ENCODE measurements at places on chromosomes 11 and 22.

DNA sequence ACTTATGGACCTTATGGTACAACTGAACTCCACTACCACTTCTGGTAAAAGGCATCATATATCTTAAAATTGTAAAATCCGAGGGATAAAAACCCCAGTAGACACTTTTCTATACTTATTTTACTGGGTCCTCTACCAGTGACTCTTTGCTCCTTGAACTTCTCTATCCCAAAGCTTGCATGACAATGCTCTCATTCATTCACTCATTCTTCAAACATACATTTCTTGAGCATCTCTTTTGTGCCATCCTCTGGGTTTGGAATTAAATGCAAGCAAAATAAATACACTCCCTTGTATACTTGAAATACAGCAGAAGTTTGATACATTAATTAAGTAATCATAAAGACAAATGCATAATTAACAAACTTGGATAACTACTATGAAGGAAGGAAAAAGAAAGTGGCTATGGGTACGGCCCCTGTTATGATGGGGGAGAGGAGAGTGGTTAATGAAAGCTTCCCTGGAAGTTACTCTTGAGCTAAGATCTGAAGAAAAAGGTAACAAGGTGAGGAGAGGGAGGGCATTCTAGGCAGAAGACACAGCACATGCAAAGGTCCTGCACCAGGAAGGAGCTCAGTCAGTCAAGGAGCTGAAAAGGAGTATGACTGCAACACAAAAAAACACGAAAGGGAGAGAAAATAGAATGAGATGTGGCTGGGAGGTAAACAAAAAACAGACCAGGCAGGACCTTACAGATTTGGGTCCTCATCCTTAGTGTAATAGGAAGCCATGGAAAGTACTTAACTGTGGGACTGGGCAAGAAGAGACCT, 8.0 kb downstream of the MPZL3 start:
- no peak for DNase-seq

DNA sequence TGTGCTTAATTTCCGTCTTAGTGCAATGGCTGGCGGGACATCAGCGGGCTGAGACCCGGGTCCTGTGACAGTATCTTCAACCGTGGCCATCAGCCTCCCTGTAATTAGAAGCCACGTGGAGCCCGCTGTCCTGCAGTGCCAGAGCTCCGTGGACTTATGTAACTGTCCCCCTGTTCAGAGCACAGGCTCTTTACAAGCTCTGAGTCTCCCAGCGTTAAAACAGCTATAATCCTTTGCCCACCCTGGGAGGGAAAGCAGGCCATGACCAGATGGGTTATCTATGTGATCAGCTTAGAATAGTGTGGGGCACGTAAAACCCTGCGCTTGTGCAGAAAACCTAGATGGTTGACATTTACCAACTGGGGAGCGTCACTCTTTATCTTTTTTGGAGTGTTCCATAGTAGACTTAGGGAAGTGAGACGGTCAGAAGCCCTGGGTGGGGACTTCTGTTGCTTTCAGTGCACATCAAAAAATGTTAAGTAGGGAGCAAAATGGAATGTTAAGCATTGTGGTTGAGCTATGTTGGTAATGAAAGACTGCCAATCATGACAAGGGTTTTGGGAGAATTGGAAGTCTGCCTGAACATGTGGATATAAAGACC, 103.5 kb upstream of the CADM1 start:
- DNase-seq = peak; percentile 93

DNA sequence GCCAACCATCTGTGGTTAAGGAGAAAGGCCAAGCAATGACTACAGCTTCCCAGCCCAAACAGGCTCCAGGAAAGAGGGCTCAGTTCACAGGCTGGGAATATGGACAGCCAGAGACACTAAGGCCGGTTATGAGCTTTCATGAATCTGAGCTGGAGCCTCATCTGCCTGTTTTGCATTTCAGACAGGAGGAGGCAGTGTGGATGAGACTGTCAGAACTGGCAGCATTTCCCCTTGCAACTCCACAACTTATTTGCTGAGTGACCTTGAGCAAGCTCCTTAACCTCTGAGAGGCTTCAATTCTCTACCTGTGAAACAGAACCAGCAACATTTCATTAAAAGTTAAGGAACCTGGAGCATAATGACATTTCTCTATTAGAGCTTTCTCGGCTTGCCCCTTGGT, 264.0 kb downstream of the ETS1 start:
- DNase-seq = peak; percentile 19

DNA sequence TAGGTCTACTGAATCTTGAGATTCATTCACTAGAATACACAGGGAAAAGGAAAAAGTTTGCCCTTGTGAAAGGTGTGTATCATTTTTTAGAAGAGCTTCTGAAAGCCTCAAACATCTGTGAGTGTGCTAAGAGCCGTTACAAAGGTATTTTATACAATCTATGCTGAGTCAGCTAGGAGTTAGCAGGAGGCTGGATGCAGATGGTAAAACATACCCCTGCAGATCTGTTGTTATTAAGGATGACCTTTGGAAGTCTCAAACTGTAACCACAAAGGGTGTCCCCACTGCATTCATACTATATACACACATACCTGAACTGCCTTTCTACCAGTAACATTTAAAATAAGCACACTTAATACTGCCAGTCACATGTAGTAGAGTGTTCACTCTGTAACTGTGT, 8.4 kb upstream of the C11orf91 start:
- DNase-seq = no peak

DNA sequence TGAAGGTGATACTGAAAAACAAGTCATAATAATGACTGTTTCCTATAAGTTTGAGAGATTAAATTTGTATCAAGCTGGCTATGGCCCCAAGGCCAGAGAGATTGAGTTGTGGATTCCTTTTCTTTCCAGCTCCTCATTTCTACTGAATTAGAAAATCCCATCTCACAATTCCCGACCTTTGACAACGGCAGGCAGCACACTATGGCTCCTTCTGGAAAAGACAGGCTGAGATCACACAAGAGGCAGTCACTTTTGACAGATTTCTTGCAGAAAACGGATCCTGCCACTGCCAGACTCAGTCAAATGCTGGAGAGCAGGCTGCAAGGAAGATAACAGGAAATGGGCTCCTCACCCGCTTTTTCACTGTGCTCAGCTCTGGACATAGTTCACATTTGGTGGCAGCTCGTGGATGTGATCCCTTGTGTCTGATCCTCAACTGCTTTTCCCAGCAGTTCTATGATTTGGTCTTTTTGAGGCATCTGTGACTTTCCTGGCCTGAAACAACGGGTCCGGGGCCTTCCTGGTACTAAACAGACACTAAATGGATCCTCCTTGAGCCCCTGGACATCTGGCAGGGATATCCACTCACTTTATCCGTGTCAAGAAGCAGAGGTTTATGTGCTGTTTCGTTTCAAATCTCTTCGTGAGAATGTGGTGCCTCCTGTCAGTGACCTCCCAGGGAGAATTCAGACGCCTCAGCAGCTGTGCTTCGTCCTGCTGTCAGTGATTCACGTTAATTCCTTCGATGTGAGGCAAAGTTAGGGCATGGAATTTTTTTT, 26.1 kb upstream of the RTL6 start:
- peak; percentile 84 for DNase-seq

DNA sequence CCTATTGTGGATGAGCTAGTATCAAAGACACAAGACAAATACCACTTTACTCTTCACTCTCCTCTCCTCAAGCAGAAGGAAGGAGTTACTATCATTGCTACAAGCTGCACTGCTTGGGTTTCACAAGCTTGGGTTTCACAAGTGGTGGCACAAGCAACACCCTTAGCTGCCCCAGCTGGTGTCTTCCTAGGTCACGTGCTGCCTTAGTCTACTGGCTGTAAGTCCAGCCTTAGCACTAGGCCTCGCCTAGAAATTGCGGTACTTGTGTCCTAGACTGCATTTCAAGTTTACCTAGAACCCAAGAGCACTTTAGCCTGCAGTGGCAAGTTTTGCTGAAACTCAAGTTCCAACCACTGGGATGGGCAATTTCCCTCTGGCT, 86.6 kb downstream of the EHF start:
- DNase-seq = no peak

DNA sequence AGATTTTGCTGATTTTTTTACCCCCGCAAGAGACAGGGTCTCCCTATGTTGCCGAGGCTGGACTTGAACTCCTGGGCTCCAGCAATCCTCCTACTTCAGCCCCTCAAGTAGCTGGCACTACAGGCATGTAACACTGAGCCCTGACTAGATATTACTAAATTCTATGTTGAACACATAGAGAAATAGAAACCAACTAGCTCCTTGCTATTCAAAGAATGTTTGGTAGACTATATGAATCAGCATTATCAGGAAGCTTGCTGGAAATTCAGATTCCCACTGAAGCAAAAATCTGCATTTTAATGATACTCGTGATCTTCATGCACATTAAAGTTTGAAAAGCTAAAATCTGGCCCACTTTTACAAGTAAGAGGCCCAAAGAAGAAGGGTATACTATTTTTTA, 11.9 kb downstream of the TMEM41B start:
- DNase-seq = no peak

GRCh38 chr11:9362393-9362863, 22.0 kb upstream of the IPO7 start:
- peak; percentile 84 for DNase-seq

DNA sequence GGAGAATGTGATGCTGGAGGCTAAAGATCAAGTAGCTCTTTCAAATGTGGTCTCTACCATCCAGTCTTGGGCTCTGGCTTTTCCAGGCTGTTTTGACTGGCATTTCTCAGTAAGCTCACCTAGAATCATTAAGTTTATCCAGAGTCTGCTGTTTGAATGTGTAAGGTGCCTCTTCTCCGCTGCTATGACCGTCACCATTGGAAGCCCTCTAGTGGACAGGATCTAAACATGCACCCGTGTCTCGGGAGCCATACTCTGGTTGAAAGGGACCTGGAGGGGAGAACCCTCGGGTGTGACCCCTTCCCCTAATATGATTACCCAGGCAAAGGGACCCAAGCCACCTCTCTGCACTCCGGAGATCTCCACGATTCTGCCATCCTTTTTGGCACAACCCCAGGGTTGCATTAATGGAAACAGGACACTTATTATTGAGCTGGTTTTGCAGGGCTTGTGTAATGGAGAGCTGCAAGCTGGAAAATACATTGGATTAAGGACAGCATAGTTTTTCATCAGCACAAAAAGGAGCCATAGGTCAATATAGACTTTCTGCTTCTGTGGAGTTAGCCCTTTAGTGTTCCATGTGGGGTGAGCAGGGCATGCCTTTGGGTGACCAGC, 191.0 kb upstream of the LARGE1 start:
- DNase-seq = peak; percentile 67

DNA sequence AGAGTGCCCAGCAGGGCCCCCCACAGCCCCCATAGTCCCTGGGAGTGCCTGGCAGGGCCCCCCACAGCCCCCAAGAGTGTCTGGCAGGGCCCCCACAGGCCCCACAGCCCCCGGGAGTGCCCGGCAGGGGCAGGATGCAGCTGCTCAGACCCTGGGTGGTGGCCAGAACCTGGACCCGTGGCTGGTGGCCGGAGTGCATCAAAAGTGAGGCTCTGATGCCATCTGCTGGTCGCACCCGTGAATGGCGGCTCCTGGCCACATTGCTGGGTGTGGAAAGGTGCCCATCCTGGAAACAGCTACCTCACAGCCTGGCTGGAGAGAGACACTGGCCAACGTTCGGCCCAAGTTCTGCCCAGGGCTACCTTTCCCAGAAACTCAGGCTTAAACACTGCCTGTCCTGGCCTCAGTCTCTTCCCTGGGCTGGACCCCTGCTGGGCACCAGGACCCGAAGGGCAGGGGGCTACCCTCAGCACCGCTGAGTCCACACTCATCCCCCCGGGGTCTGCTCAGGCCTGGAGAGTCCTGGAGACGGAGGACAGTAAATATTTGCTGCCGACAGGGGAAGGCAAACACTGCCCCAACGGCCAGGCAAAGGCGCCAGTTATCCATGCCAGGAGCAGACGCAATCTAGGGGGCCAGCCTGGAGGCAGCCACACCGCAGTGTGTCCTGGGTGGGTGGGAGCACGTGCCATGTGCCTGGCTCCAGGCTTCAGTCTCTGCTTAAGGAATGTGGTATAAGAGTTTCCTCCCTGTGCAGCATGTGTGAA, 4.4 kb downstream of the INS start:
- DNase-seq = peak; percentile 56

DNA sequence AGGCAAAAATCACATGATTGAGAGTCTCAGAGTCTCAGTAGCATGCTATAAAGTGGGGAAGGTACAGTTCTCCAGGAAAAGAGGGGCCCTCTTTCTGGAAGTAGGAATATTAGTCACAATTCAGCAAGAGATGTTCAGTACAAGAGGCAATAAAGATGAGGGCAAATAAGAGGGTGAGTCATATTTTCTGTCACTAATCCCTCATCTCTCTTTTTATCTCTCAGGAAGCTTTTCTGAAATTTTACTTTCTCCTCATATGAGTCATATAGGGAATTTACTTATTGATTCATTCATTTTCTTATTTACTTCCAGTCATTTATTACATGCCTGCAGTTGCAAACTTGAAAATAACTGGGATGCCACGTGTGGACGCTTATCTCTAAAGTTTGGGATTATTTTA, 3.4 kb upstream of the NXPE1 start:
- no peak for DNase-seq

DNA sequence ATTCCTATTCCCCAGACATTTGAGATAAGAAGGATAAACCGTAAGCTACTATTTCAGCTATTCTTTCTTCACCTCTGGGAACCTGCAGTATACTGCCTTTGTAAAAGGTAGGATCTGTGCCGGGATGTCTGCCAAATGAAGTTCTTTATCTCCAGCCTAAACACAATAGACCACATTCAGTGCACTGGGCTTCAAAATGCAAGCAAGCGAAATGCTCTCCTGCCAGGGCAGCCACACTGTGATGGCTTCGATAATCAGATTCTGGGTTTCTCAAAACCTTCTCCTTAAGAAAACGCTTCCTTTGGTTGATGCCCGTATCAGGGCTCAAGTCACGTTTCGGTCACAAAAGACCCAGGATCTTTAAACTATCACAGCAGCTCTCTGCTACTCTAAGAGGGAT, 299.5 kb upstream of the B3GAT1 start:
- no peak for DNase-seq

- no peak for DNase-seq
Observed at GRCh38 chr22:19612866-19613572, 88.8 kb upstream of the CLDN5 start.

DNA sequence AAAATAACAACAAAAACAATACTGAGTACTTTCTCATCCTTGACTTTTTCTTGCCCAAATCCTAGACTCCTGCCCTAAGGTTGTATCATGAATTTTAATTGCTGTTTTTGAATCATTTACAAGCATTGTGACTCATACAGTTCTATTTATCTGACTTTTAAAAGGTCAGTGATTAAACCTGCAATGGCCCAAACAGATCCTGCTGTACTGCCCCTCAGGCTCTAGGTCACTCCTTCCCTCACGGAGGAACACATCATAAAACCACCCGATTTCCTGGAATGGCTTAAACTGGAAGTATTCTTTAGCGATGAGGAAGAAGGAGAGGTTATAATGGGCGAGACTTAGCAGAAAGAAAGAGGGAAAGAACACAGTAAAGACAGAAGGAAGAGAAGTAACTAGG, 12.3 kb downstream of the ARFGAP3 start:
- DNase-seq = no peak

Data from NCI-H82 (cell line).